ENCODE measurements at places on chromosomes 16 and 17. TPM values are rescaled to one million over a fixed set of nuclear protein-coding genes. Genes with fewer than 3 reads are reported as not detected.

PRSS33 gene
- total RNA-seq, result not detected

IL21R gene
- total RNA-seq, result 24.2 TPM

TMEM101 gene
- total RNA-seq, result 26.0 TPM

CCL2 gene
- total RNA-seq, result not detected

OTOP2 gene
- not detected for total RNA-seq

LRRC37A gene
- 2.8 TPM for total RNA-seq

HOXB4 gene
- 6.1 TPM for total RNA-seq

TMEM204 gene
- total RNA-seq, result 35.6 TPM

USP31 gene
- total RNA-seq, result 6.8 TPM

ORAI3 gene
- 23.1 TPM for total RNA-seq

CD300E gene
- not detected for total RNA-seq

AGRP gene
- not detected for total RNA-seq

TBC1D26 gene
- 0.23 TPM for total RNA-seq

SAMD14 gene
- total RNA-seq, result 0.55 TPM

C1QTNF8 gene
- total RNA-seq, result not detected

KRT39 gene
- total RNA-seq, result not detected

EVPLL gene
- not detected for total RNA-seq

MT4 gene
- not detected for total RNA-seq

C17orf75 gene
- 34.0 TPM for total RNA-seq

TOP2A gene
- 567 TPM for total RNA-seq

CNP gene
- 94.6 TPM for total RNA-seq

SMIM5 gene
- 0.31 TPM for total RNA-seq

DHX8 gene
- 56.4 TPM for total RNA-seq

PIK3R5 gene
- 73.9 TPM for total RNA-seq

SOX8 gene
- total RNA-seq, result not detected

SLC52A1 gene
- 0.40 TPM for total RNA-seq

CCDC78 gene
- total RNA-seq, result 3.9 TPM

TERB1 gene
- not detected for total RNA-seq

ARL17A gene
- total RNA-seq, result 31.2 TPM

SDR42E1 gene
- total RNA-seq, result 12.0 TPM

TNFRSF13B gene
- total RNA-seq, result not detected

ZNF598 gene
- 75.1 TPM for total RNA-seq

ATP2C2 gene
- not detected for total RNA-seq

BAHCC1 gene
- total RNA-seq, result 0.91 TPM

RANBP10 gene
- 30.5 TPM for total RNA-seq

PLXDC1 gene
- 3.3 TPM for total RNA-seq

FOXF1 gene
- total RNA-seq, result not detected

GPR139 gene
- not detected for total RNA-seq

LPO gene
- total RNA-seq, result not detected

MAP3K14 gene
- total RNA-seq, result 23.8 TPM

TAT gene
- total RNA-seq, result not detected

ITGAD gene
- total RNA-seq, result 0.13 TPM

CD300LB gene
- not detected for total RNA-seq

ENPP7 gene
- 0.13 TPM for total RNA-seq

CPHXL2 gene
- total RNA-seq, result not detected

GGA2 gene
- 118 TPM for total RNA-seq

PRAC1 gene
- not detected for total RNA-seq

TP53TG3B gene
- not detected for total RNA-seq

NPIPB9 gene
- total RNA-seq, result 4.3 TPM

HBZ gene
- total RNA-seq, result not detected

RSPRY1 gene
- total RNA-seq, result 30.9 TPM

ERN2 gene
- total RNA-seq, result not detected

Data from activated CD8-positive, alpha-beta T cell treated with anti-CD3 and anti-CD28 coated beads, Interleukin-2, amount 10 ng/mL, durations not matched to agents 7 days and 5 days (primary cell).